ENCODE measurements at places on chromosomes 7 and 10. TPM values are rescaled to one million over a fixed set of nuclear protein-coding genes. Genes with fewer than 3 reads are reported as not detected.

GRCh38 chr7:22372863-22373262 is 15.9 kb upstream of the RAPGEF5 start:
- DNase-seq = no peak

DNA sequence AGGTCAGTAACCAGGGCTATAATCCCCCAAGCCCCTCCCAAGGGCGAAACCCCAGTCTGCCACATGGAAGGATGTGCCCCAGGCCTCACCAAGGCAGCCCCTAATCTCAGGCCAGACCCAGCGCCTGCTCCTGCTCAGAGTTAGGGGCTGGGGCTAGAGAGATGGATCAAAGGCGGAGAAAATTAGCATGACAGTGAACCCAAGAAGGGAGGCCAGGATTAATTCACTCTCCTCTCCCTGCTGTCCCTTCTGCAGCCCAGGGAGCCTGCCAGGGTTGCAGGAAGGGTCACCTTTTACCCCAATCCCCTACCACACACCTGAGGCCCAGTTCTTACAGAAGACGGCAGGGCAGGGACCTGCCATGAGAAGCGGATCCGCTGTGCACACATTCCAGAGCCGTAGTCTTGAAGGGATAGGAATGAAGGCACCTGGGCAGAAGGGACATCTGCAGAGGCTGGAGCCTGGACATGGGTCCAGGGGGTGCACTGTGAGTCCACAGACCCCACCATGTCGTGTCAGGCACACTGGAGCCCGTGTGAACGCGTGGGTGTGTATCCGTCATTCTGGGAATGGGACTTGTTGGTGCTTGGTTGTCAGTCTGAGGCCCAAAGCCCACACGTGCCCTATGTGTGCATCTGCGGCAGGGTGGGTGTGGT is 11.9 kb upstream of the ZMIZ1 start:
- DNase-seq = no peak

Gene TMEM229A
- total RNA-seq = 7.1 TPM

DNA sequence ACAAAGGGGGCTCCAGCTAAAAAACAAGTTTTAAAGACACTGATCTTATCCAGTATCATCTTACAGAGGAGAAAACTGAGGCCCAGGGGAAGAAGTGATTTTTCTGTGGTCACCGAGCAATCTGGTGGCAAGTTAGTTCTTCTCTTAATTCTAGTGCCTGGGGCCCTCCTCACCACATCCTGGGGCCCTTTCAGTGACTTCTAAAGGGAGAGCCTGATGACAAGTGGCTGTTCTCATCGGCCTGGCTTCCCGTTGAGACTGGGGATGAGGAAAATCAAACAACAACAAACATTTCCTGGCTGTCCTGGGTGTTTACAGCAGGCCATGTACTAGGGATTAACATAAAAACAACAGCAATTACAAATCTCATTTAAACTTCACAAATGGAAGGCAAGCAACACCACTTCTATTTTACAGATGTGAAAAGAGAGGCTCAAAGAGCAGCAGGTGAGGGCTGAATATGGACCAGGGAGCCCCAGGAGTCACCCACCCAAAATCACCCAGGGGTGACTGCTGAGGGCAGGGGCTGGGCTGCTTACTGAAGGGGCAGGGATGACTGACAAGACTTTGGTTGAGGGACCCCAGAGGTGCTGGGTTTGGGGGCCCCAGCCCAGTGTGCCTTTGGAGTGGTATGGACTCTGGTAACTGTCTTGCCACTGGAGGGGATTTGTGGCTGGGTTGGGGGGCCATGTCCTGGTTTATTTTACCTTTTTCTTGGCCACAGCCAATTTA is 24.7 kb upstream of the MTPAP start:
- no peak for DNase-seq

Gene IRF5
- 52.5 TPM for total RNA-seq

Gene ELFN1
- total RNA-seq = 0.51 TPM

Gene CCDC136
- total RNA-seq = 13.0 TPM

DNA sequence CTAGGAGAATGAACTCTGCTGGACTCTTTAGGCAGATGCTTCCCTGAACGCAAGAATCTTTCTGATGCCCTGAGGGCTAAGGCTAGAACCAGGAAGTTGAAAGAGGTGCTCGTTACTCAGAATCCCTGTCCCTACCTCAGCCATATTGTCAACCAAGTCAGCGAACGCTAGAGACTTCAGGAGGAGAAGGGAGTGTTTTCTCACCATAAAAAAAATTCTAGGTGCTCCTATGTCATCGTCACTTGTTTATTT is 359.4 kb downstream of the PRPF18 start:
- DNase-seq = no peak

DNA sequence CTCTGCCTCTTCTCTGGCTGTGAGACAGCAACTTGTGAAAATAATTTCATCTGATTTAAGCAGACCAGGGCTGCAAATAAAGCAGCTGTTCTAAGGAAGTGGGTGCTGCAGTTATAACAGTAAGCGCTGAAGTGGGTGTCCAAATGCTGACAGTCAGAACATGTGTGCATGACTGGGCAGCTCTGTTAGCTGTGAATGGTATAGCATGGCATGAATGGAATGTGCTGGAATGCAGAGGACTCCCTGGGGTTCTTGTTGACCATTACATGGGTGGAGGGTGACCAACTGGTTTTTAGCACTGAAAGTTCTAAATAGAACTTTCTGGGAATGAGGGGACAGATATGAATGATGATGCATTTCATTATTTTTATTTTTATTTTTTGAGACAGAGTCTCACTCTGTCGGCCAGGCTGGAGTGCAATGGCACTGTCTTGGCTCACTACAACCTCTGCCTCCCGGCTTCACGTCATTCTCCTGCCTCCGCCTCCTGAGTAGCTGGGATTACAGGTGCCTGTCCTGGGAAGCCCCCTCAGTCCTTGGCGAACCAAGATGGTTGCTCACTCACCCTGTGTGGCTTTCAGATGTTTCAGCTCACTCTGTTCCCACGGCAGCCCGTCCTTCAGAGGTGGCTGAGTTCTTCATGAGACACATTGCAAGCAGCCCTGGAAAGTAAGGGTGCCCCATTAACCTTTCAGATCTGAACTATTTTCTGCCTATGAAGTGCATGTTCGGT is 319.8 kb upstream of the PHYHIPL start:
- DNase-seq = no peak

- DNase-seq = no peak
Observed at GRCh38 chr7:158317238-158318205, 270.1 kb downstream of the PTPRN2 start.

Gene DPYSL4
- 1.5 TPM for total RNA-seq

Gene RADIL
- 10.1 TPM for total RNA-seq

DNA sequence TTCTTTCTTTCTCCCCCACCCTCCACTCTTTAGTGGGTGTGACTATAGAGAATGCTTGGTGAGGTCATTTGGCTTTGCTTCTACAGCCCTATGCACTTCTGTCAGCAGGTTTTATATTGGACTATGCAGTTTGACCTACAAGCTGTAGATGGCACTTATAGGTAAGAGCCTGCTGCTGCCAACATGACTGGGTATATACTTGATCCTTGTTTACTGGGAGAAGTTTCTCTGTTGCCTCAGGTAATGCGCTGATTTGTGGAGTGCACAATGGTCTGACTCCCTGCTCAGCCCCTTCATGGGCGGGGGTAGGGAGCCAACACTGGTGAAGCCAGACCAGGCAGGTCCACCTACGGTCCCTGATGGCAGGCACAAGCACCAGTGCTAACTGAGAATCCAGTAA is 33.7 kb upstream of the C7orf33 start:
- DNase-seq = no peak

Gene SPDYE5
- total RNA-seq = not detected

- DNase-seq = no peak
Observed at GRCh38 chr7:106570948-106571418, 90.0 kb downstream of the CCDC71L start.

Gene ATRNL1
- total RNA-seq = 137 TPM

Gene ERVW-1
- not detected for total RNA-seq

Gene SAP25
- total RNA-seq = not detected

GRCh38 chr10:124220971-124221355 is 127.6 kb upstream of the CHST15 start:
- no peak for DNase-seq

DNA sequence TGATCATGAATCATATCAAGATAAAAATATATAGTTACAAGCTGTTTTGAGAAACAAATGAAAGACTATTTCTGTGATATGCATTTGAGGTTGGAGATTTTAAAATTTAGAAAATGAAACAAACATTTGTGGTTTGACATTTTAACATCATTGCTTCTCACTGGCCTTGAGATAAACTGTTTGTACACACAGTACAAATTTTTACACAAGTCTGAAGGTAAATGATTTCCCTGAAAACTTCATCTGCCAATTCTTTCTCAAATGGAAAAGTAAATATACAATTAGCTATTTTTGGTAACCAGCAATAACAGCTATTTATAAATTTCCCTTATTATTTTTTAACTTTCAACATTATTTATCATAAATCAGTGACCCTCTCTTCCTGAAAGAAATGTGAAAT is 38.6 kb downstream of the ZNF800 start:
- DNase-seq = no peak

Gene DYNC1I1
- total RNA-seq = 1.9 TPM

Measured in uterus (tissue), 4 donors.